SJSA1 (cell line): ENCODE measurements at places on chromosomes 1 and 21.

- DNase-seq: peak; percentile 45
Measured at GRCh38 chr1:7469255-7469938, 301.7 kb upstream of the VAMP3 start.

DNA sequence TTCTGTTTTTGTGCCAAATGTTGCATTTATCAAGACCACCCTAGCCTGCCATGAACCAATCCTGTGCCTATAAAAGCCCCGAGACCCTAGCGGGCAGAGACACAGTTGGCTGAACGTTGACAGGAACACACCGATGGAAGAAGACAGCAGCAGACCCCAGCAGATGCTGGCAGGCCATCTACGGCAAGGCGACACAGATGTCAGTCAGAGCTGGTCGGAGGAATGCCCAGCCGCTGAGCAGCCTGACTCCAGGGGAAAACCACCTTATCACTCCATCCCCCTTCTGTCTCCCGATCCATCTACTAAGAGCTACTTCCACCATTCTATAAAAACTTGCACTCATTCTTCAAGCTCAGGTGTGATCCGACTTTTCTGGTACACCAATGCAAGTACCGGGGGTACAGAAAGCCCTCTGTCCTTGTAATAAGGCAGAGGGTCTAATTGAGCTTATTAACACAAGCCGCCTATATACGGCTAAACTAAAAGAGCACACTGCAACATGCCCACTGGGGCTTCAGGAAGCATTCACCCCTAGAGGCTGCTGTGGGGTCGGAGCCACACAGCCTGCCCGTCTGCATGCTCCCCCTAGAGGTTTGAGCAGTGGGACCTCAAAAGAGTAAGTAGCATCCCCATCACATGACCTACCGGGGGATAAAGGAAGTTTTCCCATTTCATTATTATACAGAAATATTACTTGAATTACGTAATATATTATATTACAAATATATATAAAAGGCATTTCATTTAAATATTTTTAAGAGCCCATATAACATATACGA is 1156.3 kb upstream of the B3GALT2 start:
- no peak for DNase-seq

GRCh38 chr1:196558411-196558810 is 49.8 kb downstream of the KCNT2 start:
- DNase-seq: no peak

DNA sequence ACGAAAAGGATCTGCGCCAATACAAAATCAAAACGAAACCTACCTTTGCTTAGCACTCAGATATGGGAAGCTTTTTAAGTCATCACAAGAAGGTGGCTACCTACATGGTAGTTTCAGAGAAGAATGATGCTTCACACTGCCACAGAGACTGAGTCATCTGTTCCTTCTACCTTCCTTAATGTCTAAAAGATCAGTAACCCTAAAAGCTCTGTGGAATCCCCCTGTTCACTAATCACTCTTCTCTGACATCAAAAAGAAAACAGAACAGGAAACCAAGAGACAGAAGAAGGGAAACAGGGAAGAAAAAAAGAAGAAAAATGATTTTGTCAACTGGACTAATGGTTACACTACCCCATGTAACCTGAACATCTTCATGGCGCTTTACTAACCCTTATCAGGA is 177.2 kb downstream of the SMYD3 start:
- no peak for DNase-seq

- no peak for DNase-seq
Measured at GRCh38 chr1:54803761-54804470, 2.8 kb upstream of the TTC22 start.

- DNase-seq: no peak
Measured at GRCh38 chr1:26792924-26793323, 5.2 kb downstream of the PIGV start.

GRCh38 chr21:14947613-14948160 is 117.1 kb downstream of the NRIP1 start:
- no peak for DNase-seq

- DNase-seq: no peak
Measured at GRCh38 chr1:36400514-36400824, 2.8 kb upstream of the LSM10 start.

DNA sequence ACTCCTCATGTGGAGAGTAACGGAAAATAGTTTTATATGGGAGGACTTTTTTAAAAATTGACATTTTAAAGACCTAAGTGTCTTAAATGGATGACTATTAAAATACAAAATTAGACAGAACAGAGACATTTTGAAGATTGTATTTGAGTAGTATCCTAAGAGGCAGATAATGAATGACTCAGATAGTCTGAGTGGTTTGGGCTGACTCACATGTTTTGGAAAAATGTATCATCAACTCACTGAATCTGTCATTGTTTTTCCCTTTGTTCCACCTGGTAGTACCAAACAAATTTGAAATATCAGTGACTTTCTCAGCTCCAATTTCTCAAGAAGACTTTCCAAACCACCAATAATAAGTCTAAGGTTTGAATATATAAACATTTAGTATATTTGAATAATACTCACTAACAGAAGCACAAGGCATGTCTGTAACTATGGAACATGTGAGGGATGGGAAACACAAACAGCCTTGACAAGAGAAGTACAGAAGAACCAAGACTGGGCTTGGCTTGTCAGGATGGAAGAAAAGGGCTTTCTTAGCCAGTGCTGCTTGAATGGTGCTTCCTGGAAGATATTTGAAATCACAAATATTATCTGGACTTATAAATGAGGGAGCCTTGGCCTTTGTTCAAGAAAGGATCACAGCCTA is 90.6 kb downstream of the SGIP1 start:
- DNase-seq: peak; percentile 42

- no peak for DNase-seq
Measured at GRCh38 chr1:243903041-243903440, 53.0 kb upstream of the AKT3 start.

GRCh38 chr1:3820316-3820715 is 24.0 kb upstream of the LRRC47 start:
- no peak for DNase-seq

GRCh38 chr21:23955135-23955843 is 1652.0 kb downstream of the MRPL39 start:
- no peak for DNase-seq

- no peak for DNase-seq
Measured at GRCh38 chr1:97787231-97787630, 133.6 kb downstream of the DPYD start.

DNA sequence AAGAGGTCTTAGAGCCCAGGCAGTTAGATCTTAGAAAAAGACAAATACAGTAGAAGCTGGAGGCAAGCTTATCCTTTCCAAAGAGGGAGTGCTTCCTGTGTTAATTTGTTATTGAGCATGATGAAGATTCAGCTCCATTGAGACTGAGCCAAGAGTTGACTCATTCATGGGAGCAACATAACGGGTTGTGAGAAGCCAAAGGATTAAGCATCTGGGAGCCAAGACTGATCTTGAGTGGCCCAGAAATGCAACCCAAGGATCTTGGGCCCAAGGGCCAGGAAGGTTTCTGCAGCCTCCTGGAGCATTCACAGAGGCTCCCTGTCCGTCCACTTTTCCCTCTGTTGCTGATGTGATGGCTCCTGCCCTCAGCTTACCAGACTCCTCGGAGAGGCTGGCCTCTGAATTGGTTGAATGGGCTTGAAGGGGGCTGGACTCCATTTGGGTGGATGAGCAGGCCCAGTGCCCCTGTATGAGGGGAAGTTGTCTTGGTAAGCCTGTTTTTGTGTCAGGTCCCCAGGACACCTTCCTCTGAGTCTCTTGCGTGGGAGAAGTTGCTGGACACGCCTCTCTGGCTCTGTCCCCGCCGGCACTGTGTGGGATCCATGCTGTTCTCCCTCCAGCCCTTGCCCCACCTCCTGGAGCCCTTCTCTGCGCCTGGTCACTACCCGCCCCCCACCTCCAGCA is 42.4 kb downstream of the PDE9A start:
- no peak for DNase-seq

DNA sequence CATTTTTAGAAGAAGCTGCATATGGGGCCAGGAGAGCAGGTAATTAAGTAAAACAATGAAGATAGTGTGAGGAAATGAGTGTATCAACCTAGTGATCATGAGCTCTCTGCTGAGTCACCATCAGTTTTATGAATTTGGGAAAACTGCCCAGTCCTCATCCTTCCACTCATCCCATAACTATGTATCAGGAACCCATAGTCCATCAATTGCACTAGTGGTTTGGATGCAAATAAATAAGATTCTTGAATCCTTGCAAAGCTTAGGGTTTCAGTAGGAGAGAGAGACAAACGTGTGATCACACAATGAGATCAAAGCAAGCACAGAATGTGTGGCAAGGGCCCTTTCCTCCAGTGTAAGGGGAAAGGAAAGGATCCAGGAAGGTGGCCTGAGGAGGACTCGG is 145.6 kb downstream of the ZZZ3 start:
- no peak for DNase-seq

DNA sequence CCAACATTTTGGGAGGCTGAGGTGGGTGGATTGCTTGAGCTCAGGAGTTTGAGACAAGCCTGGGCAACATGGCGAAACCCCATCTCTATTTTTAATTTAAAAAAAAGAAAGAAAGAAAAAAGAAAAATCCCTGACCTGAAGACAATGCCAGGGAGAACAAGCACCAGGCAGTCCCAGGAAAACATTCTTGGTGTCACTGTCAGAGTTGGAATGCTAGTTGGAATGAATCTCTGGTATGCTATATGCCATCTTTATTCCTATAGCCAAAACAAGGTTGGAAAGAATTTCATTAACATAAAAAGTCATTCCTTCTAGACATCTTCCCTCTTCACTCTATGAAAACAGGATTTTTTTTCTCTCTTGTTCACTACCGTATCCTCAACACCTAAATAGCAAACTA is 2.8 kb downstream of the DNAJC8 start:
- no peak for DNase-seq

GRCh38 chr1:8754993-8755392 is 62.4 kb downstream of the RERE start:
- no peak for DNase-seq

GRCh38 chr1:236394879-236395229 is 768 bp downstream of the EDARADD start:
- DNase-seq: no peak

DNA sequence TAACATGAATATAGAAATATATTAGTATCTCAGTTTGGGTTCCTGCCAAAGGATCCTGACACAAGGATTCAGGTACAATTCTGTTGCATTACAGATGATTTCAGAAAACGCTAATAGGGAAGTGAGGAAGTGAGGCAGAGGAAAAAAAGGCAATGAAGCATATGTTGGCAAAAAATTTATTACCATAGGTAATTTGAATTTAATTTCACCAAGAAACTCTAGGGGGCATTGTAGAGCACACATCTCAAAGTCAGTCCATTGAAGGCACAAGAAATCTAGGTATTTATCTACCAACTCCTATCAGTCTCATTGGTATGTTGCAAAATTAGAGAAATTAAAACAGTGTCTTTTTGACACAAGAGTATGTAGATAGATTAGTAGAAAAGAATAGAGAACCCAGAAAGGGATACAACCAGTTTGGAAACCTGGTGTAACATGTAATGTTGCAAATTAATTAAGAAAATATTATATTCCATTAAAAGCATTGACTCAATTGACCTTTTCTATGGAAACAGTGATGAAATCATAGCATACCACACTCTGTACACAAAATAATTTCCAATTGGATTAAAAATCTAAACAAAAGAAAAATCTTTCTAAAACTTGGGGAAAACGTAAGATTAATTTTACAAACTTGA is 104.9 kb upstream of the SNX7 start:
- DNase-seq: no peak

GRCh38 chr1:62724430-62724829 is 36.2 kb upstream of the DOCK7 start:
- no peak for DNase-seq

GRCh38 chr1:65804584-65804983 is 11.9 kb downstream of the PDE4B start:
- no peak for DNase-seq

DNA sequence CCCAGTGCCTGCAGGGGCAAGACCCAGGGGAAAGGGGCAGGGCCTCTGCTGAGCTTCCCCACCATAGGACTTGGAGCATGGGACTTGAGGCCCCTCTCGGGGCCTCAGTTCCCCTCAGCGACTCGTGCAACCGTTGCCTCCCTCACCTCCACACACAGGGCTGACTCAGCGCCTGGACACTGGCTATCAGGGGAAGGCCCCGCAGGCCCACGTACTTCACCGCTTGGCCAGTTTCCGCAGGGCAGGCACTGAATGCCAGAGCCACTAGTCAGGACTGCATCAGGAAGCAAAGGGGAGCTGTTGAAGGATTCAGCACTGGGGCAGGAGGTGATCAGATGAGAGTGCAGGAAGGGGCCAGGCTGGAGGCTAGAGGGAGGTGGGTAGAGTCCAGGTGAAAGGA is 15.5 kb upstream of the FAM131C start:
- peak; percentile 24 for DNase-seq

- no peak for DNase-seq
Measured at GRCh38 chr1:166189126-166189525, 22.3 kb upstream of the FAM78B start.

DNA sequence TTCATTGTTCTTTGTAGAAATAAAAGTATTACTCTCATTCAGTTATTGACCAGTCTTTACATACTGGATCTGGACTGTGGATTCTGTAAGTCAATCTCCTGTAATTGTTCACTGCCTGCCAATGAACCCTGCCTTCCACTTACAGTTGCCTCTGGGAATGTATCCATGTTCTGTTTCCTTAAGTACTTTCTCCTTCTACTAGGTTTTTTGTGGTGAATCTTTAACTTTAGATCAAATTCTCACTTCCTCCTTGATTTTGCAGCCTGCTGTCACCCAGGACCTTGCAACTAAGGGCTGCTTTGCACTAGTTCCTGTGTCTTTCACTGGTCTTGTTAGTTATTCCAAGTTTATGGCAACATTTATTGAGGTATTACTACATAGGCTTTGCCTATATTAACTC is 28.2 kb upstream of the ANKRD13C start:
- no peak for DNase-seq

DNA sequence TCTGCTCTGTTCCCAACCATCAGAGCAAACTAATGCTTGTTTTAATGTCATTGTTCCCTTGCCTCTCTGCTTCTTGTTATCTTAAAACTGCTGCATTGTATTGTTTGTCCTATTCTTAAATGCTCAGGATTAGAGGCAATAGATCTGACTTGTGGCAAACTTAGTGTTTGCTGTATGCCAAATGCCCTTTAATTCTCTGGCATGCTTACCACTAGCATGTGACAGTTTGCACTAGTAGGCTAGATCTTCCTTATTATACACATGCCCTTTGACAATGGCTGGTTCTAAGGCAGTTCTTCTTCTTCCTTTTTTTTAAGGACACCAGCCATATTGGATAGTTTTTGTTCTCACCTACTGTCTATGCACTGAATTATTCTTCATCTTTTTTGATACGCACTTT is 30.1 kb downstream of the PALMD start:
- no peak for DNase-seq

GRCh38 chr1:151693057-151693651 is 23.4 kb downstream of the CELF3 start:
- DNase-seq: no peak

DNA sequence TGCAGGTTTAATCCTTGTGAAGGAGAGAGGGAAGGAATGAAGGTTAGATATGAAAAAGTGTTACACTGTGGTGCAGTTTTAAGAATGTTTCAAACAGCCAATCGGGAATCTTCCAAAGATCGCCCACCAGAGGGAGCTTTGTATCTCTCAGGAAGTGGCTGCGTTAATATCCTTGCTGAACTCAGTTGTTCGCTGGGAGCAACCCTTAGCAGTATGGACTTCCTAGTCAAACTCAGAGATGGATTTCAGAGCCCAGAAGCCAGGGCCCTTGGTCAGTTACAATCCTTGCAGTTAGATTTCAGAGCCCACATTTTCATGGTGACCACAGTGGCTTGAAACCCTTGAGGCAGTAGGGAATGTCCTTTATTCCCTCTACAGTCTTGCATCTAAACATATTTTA is 136.2 kb downstream of the NTNG1 start:
- no peak for DNase-seq

- no peak for DNase-seq
Measured at GRCh38 chr1:36768486-36769178, 265.7 kb downstream of the GRIK3 start.
